Fibroblast of upper back skin (primary cell): ENCODE measurements at places on chromosomes 4 and X.

- peak; percentile 81 for DNase-seq
Measured at GRCh38 chrX:45400027-45400779, 199.5 kb upstream of the DIPK2B start.

GRCh38 chr4:1030559-1030958 is 19.1 kb downstream of the FGFRL1 start:
- DNase-seq = no peak

GRCh38 chr4:184810720-184811119 is 15.0 kb downstream of the ACSL1 start:
- no peak for DNase-seq

DNA sequence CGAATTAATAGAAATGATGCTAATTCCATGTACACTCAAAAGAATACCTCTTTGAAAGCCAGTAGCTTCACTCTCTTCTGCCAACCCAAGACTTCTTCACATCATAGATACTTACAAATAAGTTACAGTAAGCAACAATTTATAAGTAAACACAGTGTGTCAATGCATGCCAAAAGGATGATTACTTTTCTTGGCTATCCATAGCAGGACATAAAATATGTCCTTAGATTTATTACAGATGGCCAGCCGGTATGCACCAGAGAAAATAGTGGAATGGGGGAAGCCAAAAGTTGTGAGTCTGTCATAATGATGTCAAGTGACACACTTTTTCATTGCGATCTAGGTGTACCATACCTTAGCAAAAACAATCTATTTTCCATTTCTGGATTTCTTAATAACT is 631 bp upstream of the BMX start:
- DNase-seq = no peak
